ENCODE measurements at places on chromosomes 5 and 9. TPM values are rescaled to one million over a fixed set of nuclear protein-coding genes. Genes with fewer than 3 reads are reported as not detected.

- DNase-seq, result no peak
Measured at GRCh38 chr9:89538871-89539270, 41.0 kb upstream of the SEMA4D start.

DNA sequence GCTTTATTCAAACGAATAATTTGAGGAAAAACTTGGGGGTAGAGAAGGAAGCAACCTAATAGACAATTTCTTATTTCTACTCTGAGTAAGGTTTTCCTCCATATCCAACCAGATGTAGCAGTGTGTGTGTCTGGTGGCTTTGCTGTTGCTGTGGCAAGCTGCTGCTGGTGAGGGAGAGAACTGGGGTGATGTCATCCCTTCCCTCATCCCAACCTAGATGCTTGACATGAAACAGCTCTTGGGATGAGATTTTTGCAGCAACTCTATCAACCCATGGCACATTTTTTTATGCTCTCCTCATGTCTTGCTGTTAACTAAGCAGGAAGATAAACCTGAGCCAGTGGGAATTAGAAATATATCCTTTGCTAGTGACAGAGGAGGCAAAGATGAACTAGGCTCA, 135.8 kb downstream of the PCSK1 start:
- peak; percentile 81 for DNase-seq

DNA sequence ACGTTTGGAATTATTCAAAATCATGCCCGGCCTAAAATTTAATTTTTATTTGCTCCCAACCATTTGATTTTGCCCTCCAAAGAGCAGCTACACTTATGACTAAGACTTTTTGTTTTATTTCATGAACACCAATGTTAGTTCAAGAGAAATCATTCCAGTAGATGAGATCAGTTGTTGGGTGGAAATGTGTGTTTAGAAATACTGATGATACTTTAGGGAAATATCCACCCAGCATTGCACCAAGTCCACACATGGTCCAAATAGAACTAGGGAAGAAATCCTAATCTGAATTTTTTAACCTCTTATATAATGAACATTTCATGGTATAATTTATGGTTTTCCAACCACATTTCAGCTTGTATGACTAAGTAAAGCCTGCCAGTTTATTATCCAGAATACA, 28.3 kb upstream of the GOLPH3 start:
- no peak for DNase-seq

DNA sequence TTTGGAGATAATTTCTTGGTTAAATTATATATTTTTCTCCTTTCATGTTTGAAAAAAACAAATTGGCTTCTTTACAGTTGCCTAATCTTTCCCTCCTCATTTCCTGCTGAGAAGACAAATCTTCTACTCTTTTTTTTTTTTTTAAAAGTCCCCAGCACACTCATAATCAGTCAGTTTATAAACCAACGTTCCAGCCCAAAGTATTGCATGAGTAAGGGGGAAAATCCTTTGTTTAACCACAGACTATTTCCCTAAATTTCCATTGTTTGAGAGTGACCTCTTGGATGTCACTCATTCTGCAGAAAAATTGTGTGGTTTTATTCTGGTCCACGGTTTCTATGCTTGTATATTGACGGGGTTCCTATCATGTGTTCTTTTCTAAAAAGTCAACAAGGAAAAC, 55.1 kb upstream of the TLR4 start:
- DNase-seq, result peak; percentile 18

DNA sequence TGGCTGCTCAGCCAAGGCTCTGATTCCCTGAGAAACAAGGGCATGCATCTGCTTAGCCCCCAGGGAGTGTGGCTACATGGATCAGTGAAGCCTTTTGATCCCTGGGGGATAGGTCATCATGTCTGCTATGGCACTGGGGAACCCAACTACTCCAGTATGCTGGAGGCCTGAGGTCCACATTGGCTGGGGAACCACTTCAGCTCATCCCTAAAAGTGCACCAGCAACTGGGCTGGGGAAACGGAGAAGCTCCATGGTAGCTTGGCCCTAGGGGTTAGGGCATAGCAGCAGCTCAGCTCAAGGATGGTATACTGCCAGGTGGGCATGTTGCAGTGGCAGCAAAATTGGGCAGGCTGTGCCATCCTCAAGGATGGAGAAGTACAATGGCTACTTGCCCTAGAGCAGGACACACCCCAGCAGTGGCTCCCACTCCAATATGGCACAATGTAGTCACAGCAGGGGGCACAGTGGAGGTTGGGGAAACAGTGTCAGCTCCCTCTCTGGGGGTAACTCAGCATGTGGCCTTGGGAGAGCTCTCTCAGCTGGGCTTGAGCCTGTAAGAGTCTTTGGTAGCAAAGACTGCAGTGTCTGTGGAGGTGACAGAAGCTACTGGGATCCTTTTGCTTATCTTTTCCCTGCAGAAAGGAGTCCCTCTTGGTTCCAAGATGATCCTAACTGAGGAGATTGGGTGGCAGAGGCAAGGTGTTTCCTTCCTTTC, 111.5 kb upstream of the FSTL4 start:
- DNase-seq, result no peak

GRCh38 chr5:159102311-159102934, 2.7 kb upstream of the EBF1 start:
- no peak for DNase-seq

GRCh38 chr9:5879419-5880181, 11.1 kb upstream of the MLANA start:
- DNase-seq, result peak; percentile 77

DNA sequence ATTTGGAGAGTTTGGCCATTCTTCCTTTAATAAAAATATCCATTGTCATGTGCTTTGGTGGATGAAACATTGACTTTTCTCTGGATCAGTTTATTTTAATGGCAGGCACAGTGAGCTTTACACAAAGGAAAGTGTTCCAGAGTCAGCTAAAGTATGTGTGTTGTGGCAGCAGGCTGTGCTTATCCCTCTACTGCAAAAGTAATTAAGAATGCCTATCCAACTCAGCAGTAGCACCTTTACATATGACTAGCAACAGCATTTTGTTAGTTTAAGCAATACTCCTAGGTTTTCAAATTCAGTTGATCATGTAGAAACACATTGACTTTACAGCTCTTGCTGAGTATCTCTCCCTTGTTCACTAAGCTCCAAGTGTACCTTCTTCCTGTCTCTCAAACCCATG, 730.5 kb upstream of the RGMB start:
- no peak for DNase-seq

- DNase-seq, result peak; percentile 76
Measured at GRCh38 chr9:14768405-14769229, 46.1 kb upstream of the CER1 start.

DNA sequence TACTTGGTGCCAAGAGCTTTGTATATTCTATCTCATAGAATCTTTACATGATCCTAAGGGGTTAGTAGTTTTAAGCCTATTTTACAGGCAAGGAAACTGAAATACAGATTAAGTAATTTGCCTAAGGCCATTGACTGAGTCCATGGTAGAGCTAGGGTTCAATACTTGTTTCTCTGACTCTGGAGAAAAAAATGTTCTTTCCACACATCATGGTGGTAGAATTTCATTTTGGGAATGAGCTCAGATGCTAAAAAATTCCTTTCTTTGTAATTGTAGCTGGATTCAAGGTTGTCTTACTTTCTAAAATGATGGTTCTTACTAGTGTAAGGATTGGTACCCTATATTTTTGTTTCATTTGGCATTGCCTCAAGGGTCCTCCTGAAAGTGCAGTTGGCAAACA, 86.0 kb downstream of the ANKRD55 start:
- no peak for DNase-seq

DNA sequence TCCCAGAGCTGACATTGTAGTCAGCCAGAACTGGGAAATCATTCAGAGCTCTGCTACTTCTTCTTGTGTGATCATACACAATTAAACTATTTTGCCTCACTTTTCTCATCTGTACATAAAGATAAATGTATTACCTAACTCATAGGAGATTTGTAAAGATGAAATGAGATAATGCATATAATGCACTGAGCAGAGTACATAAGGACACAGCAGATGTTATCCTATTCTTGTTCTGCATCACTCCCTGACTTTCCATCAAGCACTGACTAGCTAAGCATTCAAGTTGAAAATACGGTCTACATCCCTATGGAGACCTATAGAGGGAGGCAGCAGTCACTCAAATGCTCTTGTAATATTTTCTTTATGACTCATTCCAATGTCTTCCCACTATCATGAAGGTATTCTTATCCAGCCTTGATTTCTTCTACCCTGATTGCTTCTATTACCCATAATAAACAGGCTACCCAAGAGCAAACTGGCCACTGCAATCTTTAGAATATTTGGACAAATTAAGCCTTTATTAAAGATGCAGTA, 16.3 kb upstream of the PRR16 start:
- DNase-seq, result no peak

- DNase-seq, result no peak
Measured at GRCh38 chr5:158590746-158591300, 508.9 kb downstream of the EBF1 start.

GARIN3 gene
- not detected for total RNA-seq

SCGB3A2 gene
- not detected for total RNA-seq

ARID3C gene
- total RNA-seq, result 0.27 TPM

KIAA1958 gene
- total RNA-seq, result 10.9 TPM

NEURL1B gene
- 55.8 TPM for total RNA-seq

IL9 gene
- total RNA-seq, result not detected

C5orf52 gene
- not detected for total RNA-seq

OGN gene
- total RNA-seq, result 0.11 TPM

NUTM2G gene
- not detected for total RNA-seq

All from cardiac muscle cell (in vitro differentiated cells and primary cell).